Stimulated activated CD8-positive, alpha-beta memory T cell treated with anti-CD3 and anti-CD28 coated beads, Interleukin-7, amount 100 ng/mL, for 24 hours (primary cell): ENCODE measurements at places on chromosomes 3 and 15.

DNA sequence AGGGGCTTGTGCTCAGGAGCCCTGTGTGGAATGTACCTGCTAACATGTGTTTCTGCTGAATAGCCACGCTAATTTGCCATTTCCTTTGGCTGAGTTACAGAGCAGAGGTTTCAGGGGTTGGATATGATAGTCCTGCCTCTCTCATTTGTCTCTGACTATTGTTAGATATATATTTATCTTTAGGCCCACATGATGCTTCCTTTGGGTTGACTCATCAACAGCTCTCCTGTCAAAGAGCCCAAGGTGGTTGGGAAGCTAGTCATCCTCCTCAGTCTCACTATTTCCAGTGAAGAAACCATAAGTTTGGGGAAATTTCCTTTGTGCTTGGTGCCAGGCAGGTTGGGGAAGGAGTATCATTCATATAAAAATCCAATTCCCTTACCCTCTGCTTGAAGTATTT, 1194.6 kb downstream of the ZPLD1 start:
- no peak for DNase-seq

DNA sequence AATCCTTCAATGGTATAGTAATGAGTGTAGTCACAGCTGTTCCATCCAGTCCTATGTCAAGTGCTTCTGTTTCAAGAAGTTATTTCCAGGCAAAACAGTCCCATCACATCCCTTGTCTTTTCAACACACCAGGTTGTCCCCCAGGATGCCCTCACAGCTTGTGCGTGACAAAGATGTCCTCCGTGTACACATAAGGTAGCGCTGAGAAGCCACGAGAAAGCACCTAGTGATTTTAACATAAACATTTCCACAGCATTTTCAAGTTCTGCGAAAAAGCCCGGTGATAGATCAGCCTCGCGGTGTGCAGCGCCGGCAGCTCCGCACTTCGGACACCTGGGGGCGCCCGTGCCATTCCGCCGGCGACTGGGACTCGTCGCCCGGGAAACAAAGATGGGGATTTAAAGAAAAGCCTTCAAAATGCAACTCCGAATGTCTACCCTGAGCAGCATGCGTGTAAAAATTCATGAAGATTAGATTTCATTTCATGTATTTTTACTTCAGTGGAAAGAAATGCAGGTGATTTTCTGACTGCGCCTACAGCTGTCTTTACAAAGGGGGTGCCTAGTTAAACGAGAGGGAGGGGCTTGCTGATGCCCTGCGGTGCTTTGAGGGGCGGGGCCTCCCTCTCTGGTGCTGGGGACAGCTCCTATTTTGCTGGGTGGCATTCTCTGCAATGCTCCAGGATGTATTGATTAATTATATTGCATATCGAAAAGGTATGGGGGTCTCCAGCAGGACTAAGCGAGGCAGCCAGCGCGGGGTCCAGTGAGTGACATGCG, 49.9 kb downstream of the KY start:
- DNase-seq = peak; percentile 18

GRCh38 chr3:54443561-54444161, 321.3 kb downstream of the CACNA2D3 start:
- DNase-seq = no peak

- DNase-seq = no peak
Observed at GRCh38 chr3:43759297-43759782, 68.6 kb downstream of the ABHD5 start.

- no peak for DNase-seq
Observed at GRCh38 chr3:12648384-12648959, 15.4 kb downstream of the RAF1 start.

- DNase-seq = no peak
Observed at GRCh38 chr3:126867190-126867862, 115.6 kb upstream of the PLXNA1 start.

DNA sequence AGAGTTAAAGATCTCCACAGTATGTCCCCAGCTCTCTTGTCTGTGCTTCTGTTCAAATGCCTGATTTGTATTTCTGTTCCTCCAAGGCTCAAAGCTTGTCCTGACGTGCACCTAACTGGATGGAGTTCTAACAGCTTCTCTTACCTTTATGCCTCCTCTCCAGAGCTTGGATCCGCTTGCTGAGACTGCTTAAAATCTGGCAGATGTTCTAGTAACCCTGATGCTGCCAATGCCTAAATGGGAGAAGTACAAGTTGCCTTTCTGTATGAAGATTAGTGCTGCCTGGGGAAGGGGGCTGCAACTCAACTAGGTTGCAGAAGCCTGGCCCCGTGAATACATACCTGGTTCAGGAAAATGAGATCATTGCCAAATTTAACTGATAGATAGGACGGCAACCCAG, 354.5 kb upstream of the KCNMB2 start:
- no peak for DNase-seq

DNA sequence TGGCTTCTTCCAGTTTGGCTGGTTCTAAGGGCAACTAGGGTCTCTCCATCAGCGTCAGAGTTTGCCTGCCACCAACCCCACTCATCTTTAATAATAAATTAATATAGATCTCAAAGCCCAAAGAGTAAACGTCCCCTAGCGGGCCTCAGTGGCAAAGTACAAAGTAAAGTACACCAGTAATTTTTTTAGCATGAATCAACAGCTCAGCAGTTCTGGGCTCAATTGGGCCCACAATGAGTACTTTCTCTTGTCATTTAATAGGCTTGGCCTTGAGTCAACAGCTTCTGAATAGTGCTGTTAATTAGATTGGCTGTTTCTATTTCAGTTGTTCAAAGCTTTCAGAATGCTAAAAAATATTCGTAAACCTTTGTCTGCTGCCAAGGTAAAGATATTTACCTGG, 89.0 kb upstream of the PFN2 start:
- no peak for DNase-seq

DNA sequence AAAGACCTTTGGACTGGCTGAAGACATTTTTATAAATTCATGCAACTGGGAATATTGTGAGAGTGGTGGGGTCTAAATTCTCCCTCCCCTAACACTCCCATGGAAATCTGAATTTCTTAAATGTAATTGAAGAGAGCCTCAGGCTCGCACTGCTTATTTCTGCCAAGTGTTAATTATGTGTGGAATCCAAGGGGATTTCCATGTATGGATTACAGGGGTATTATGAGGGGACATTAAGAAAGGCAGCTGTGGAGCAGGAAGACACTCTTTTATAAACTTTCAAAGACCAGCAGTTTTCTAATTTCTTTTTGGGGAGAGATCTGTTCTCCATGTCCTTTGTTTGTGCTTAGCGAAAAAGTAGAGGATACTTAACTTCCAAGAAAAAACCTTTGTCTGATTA, 152.1 kb upstream of the TBL1XR1 start:
- no peak for DNase-seq

DNA sequence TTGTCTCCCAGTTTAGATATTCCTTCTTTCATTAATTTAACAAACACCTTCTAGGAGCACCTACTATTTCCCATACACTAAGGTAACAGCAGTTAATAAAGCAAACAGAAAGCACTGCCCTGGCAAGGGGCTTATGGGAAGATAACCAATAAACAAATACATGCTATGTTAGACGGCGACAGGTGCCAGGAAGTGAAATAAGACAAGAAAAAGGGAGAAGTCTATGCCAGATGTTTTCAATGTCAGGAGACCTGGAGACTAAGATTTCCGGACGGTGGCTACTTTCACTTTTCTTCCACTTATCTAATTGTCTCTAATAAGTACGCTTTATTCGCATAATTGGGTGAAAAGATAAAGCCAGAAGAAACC, 32.5 kb upstream of the ZNF445 start:
- DNase-seq = no peak

DNA sequence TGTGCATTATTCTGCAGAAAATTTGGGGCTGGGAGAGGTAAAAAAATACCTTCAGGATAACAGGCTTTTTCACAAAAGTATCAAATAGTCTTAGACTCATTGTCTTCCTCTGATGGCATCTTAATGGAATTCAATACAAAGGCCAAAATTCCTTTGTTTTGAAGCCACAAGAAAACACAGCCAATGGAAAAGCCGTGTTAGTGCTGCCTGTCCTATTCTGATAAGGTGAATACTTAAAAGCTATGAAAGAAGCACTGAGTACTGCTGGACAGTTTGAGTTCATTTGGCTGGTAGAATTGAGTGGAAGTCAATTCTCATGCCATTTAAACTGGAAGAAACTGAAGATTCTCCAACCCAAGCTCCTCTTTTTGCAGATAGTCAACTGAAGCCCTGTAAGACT, 395.3 kb upstream of the TPRG1 start:
- no peak for DNase-seq
